Renal cortex interstitium (tissue), 15 donors: ENCODE measurements at places on chromosomes 3 and 15. TPM values are rescaled to one million over a fixed set of nuclear protein-coding genes. Genes with fewer than 3 reads are reported as not detected.

DNA sequence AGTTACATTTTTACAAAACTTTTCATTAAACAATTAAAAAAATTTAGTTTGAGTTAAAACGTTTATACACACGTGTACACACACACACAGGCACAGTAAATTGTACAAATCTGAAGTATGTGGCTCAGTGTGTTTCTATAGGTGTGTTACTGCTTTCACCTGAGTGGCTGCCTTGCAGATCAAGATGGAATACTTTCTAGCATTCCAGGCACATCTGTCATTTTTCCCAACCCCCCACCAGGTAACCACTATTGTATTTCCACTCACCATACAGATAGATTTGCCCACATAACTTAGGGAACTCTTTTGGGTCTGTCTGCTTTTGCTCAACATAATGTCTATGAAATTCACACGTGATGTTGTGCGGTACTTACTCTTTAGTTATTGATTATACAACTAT, 141.1 kb downstream of the PTPRG start:
- no peak for DNase-seq

CCR1 gene
- 2.5 TPM for polyA plus RNA-seq

DNA sequence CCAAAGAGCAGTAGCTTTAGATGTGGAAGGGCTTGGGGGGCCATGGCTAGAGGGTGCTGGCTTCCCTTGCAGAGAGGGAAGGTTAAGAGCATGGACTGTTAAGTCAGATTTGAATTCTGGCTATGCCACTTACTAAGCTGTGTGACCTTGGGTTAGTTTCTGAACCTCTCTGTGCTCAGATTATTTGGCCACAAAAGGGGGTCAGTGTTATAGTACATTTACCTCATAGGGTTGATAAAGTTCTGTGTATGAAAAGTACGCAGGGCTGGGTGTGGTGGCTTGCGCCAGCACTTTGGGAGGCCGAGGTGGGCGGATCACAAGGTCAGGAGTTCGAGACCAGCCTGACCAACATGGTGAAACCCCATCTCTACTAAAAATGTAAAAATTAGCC, 6.8 kb downstream of the VPS18 start:
- DNase-seq = no peak

- DNase-seq = peak; percentile 62
These were observed 130.1 kb downstream of the EDEM1 start for GRCh38 chr3:5317557-5317956.

DNA sequence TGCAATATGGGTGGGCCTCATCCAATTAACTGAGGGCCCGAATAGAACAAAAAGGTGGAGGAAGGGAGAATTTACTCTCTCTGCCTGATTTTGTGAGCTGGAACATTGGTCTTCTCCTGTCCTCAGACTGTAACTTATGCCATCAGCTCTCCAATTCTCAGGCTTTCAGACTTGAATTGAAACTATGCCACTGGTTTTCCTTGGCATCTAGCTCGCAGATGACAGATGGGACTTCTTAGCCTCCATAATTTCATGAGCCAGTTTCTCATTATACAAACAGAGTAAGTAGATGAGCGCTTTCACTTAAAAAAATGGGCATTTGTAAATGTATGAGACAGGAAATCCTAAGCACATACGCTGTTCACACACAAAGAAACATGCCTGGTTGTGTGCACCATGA, 8.7 kb upstream of the PTX3 start:
- DNase-seq = no peak

- no peak for DNase-seq
These were observed 319.6 kb upstream of the TGFBR2 start for GRCh38 chr3:30286811-30287210.
